DMS53 (cell line): ENCODE measurements at places on chromosomes 4 and X.

DNA sequence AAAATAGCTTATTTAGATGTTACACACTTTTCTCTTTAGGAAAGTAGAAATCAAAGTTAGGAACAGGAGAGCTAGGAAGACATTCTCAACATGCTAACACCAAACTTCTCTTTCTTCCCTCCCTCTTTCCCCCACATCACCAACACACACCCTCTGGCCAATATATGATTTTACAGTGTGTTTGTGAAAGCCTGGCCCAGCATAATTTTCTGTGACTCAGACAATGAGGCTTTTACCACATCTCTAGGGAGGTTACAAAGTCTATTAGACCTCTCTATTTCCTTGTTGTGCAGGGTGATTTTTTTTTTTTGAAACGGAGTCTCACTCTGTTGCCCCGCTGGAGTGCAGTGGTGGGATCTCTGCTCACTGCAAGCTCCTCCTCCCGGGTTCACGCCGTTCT, 189.9 kb downstream of the AASDH start:
- DNase-seq: no peak

- DNase-seq: no peak
Observed at GRCh38 chr4:138636781-138637180, 378.8 kb upstream of the NOCT start.

DNA sequence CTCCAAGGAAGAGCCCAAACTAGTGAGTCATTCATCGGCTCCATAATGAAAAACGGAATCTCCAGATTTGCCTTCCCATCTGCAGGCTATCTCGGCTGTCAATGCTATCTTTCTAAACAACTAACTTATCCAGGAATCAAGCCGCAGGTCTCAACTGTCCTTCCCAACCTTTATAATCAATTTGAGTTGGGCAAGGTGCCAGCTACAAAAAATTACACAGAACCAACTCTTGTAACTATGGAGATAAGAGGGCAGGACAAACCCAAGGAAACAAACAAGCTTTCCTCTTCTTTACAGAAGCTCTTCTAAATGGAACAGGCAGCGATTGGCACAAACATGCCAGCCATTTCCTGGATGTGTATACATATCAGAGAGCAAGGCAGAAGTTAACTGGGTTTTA, 61.2 kb upstream of the RAI2 start:
- peak; percentile 7 for DNase-seq

DNA sequence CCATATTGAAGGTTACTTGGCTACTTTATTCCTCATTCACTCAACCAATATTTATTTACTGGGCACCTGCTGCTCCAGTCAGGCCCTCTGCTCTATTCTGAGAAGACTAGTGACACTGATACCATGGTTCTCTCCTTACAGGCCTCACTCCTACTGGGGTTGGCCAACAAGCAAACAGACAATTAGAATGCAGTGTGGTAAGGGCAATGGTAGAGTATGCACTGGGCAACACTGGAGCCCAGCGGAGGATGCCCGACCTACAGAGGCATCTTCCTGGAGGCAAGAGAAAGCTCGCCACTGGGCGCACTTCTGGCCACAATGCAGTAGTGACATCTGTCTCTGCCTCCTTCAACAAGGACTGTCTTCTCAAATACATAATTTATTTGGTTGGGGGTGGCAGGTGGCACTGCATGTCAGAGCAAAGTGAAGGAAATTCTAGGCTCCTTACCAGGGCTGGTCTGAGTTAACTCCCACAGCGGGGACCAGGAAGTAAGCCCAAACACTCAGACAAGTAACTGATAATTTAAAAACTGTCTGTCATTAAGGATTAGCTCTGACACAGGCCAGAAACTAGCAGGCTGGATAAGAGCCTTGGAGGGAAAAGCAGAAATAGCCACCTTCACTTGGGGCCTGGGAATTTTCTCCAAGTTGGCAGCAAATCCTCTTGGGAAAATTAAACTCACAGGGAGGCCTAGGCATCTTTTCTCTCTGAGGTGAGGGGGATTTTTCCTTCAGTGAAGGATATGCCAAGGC, 150.7 kb upstream of the EOLA2 start:
- peak; percentile 29 for DNase-seq

GRCh38 chr4:151004222-151004621, 10.9 kb downstream of the LRBA start:
- DNase-seq: no peak

- peak; percentile 24 for DNase-seq
Observed at GRCh38 chrX:25191403-25191802, 175.6 kb upstream of the ARX start.

DNA sequence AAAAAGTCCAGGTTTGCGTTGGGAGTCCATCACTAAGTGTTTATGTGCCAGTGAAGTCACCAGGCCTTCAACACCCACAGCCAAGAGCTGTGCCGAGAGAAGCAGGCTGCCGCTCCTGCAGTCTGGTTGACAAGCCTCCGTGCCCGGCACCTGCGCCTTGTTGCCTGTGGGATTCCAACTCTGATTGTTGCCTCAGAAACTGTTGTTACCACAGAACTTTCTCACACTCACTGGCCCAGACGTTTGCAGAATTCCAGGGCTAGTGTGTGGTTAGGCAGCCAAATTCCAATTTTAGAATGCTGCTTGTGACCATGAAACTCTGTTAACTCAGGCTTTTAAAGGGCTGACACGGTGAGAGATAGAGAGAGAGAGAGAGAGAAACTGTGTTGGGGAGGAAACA, 119.5 kb upstream of the LIMCH1 start:
- no peak for DNase-seq

DNA sequence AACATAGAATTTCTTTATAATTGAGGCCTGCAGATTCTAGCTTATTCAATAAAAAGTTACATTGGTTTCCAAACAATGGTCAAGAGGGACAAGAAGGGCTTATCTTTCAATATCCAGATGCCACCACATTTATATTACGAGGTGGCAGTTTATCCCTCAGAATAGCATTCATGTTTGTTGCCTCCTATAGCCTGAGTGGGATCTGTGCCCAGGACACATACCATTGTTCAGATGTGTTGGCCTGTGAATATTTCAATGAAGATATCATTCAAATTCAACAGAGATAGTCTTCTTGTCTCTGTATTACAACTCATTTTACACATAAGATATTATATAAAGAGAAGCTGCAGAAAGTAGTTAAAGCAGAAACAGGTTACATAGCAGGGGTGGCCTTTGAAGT, 20.5 kb downstream of the GLRB start:
- DNase-seq: no peak

GRCh38 chr4:16169490-16169889, 56.8 kb downstream of the TAPT1 start:
- no peak for DNase-seq

DNA sequence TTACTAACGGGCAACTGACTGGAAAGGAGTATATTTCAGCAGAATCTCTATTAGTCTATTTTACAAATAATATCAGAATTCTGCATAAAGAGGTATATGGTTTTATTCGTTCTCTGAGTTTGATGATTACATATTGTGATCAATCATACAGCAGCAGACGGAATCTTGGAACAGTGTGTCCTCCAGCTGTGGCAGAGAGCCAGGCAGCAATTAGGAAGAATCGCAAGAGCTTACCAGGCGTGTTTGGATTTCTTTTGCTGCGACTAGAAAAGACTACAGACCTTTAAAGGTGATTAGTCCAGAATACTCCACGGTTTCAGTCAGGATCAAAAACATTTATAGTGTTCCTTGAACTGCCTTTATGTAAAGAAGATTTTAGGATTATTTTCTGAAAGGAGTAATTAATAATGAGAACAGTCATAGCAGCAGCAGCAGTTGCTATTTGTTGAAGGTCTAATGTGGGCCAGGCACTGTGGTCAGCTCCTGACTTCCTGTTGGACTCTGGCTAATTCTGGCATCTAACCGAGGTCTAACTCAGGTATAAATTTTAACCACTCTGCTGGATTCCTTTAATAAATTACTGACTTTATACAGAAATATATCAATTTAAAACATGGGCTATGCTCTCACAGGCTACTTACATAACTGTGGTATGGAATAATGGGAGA, 225.3 kb upstream of the CXorf66 start:
- DNase-seq: no peak

- no peak for DNase-seq
Observed at GRCh38 chr4:139828966-139829664, 163.5 kb downstream of the MGST2 start.

- DNase-seq: no peak
Observed at GRCh38 chr4:141909541-141909940, 273.2 kb downstream of the IL15 start.

- no peak for DNase-seq
Observed at GRCh38 chrX:12366440-12366839, 228.2 kb downstream of the FRMPD4 start.

- DNase-seq: no peak
Observed at GRCh38 chr4:108094923-108095482, 73.7 kb downstream of the LEF1 start.

GRCh38 chr4:73066928-73067327, 2.6 kb downstream of the COX18 start:
- DNase-seq: no peak

GRCh38 chr4:115433491-115433890, 320.1 kb upstream of the NDST4 start:
- DNase-seq: peak; percentile 20

GRCh38 chr4:155787113-155787710, 28.4 kb downstream of the GUCY1B1 start:
- peak; percentile 77 for DNase-seq

DNA sequence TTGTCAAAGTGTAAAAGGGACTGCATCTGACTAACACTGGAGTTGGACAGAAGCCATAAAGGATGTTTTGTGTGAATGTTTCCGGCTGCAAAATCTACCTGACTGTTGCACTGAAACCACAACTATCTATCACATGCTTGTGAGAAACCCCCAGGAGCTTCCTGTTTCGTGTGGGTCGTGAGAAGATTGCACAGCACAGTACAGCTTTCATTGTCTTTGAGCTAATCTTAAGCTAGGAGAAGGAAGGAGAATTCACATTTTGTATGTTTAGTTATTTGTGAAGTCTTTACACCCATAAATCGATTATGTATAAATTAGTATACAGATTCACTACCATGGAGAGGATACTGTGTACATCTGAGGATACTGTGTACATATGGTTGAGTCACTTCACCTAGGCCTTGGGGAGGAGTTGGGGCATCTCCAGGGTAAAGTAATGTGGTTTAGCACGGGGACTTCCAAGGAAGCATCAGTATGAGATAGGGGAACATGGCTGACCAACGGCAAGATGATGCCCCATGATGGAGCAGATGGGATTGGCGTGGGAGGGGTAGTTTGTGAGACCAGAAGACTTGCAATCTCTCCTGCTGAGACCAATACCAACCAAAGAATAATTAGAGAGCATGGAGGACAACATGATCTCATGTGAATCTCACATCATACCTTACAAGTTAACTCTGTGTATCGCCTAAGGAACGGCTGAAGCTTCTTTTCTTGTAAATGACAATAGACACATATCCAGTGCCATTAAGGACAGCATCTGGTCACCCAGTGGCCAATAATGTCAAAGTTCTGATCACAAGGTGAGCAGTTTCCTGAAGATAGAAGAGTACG, 43.1 kb upstream of the FAM9C start:
- no peak for DNase-seq

GRCh38 chrX:2781698-2782097, 29.9 kb downstream of the XG start:
- peak; percentile 32 for DNase-seq

DNA sequence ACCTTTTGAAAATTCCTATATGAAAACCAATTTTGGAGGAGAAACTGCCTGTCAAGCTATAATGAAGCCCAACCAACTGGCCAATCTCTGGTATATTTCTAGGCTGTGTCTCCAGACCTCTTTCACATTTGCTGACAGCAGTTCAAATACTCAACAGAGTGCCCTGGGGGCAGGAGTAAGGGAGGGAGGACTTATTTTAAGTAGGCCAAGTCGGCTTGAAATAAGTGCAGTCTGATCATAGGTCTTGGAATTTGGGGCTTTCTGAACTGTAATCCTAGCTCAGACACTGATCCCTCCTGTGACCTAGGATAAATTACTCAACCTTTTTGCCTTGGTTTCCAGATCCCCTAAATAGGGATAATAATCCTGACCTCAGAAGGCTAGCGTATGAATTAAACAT, 59.4 kb upstream of the SLC7A11 start:
- no peak for DNase-seq

GRCh38 chr4:24040811-24041210, 151.0 kb upstream of the PPARGC1A start:
- DNase-seq: no peak

- no peak for DNase-seq
Observed at GRCh38 chr4:7909463-7910262, 30.0 kb downstream of the AFAP1 start.

DNA sequence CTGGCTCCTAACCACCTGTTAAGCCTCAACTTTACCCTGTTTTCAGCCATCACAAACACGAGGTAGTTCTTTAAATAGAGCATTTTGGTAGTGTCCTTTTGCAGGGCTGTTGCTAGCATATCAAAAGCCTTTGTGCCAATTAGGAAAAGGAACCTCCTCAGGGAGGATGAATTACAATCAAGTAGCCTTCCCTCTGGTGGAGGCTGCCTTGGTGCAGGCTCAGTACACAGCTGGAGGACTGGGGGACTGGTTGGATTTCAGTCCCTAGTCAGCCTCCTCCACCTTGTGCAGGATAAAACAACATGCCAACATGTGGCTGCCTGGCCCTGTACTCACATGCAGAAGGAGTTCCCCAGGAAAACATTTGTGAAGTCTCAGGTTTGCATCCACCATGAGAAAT, 53.1 kb downstream of the RASGEF1B start:
- no peak for DNase-seq

- DNase-seq: peak; percentile 76
Observed at GRCh38 chr4:6562931-6563901, 11.8 kb upstream of the MAN2B2 start.

GRCh38 chrX:154728431-154729190, 22.3 kb downstream of the GAB3 start:
- DNase-seq: no peak

DNA sequence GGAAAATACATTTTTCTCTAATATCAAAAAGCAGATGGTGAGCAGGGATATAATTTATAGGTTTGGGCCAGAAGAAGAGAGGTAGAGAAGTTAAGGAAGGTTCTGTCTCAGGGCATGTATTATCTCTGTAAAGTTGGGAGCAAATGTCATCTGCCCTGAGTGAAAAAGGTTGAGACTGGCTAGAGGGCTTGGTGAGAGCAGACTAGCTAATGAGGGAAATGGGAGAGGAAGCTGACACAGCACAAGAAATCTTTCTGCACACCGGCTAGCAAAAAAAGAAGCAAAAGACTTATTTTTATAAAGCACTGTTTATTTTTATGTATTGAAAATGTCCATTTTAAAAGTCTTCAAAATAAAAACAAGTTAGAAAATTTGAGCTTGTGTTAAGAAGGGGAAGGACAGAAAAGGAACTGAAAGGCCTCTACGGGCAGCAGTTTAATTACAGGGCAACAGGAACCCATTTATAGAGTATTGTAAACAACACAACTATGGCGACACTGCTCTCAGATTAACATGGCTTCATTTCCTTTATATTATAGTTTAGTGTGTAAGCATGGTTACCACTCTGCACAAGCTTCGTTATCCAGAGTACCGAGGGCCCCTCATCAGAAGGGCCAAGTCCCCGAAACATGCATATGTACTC, 17.4 kb downstream of the CD40LG start:
- no peak for DNase-seq

- DNase-seq: no peak
Observed at GRCh38 chr4:161991811-161992210, 172.0 kb downstream of the FSTL5 start.

GRCh38 chr4:113835005-113835404, 73.5 kb upstream of the CAMK2D start:
- DNase-seq: no peak
